ENCODE measurements at places on chromosomes 1 and 21.

- DNase-seq: no peak
- H3K27ac ChIP-seq: no peak overlapping the region
- no peaks in the 10 kb centered on the region for H3K36me3 ChIP-seq
- no peaks in the 10 kb centered on the region for H3K4me1 ChIP-seq
- H3K4me3 ChIP-seq: no peak overlapping the region
- no peaks in the 10 kb centered on the region for H3K27me3 ChIP-seq
Observed at GRCh38 chr1:110976089-110976488, 12.4 kb upstream of the LRIF1 start.

DNA sequence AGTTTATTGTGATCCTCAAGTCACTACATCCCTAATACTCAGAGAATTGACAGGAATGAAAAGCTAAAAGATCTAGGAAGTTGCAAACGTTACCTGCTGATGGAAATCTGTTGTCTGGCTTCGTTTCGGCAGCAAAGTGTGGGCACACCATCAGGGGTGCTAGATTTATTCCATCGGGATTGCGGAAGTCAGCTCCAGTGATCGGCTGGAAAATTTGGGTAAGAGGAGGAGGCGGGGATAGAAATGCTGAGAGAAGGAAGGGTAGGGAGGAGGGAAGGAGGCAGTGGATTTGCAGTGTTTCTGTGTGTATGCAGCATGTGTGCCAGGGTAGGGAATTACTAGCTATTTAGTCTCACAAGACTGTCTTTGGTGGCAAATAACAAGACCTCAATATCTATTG, at the start of gene CTSK:
Gene CTSK, minus strand, starts transcription at position 140 of the 400 bp plus-strand sequence. CDS start 1,455 bp downstream, outside the sequence.
- no peaks in the 10 kb centered on the region for H3K27me3 ChIP-seq
- peak within 1 kb of the TSS; percentile 46 for H3K4me3 ChIP-seq
- peaks cover 23% of the 10 kb centered on the region for H3K4me1 ChIP-seq
- peak; percentile 69 for DNase-seq
- peaks cover 25% of the 10 kb centered on the region for H3K36me3 ChIP-seq
- peak within 1 kb of the TSS; percentile 64 for H3K27ac ChIP-seq

- H3K4me3 ChIP-seq: no peak overlapping the region
- H3K27ac ChIP-seq: no peak overlapping the region
- no peak for DNase-seq
- H3K27me3 ChIP-seq: peaks cover 44% of the 10 kb centered on the region
Observed at GRCh38 chr21:42425591-42425990, 21.9 kb downstream of the UBASH3A start.

DNA sequence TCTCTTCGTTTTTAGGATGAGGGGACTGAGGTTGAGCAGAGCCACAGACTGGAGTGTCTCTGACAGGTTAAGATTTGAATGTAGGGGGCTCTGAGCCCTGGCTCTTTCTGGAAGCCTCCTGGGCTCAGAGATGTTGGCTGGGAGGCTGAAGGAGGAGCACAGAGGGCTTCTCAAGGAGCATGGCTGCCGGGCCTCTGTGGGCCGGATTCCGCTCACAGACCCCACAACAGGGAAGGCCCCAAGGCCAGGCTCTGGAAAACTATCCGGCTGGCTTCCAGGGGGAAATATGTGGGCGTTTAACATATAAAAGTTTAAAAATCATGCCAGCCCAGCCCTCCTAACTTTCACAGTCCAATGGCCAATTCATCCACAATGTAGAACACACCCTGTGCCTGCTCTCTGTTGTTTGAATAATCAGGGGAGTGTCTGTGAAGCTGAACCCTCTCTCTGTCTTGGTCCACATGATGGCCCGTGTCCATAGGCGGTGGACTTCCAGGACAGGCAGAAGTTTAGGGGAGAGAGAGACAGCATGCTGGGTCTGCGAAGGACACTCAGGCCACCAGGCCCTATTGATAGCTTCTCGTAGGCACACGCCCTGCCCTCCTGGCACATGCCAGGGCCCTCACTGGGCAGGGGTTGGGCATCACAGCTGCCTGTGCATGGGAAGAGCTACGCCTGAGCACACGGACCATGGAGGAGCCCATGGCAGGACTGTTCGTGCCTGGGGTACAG, 10.8 kb downstream of the OBSCN start:
- H3K4me3 ChIP-seq: no peak overlapping the region
- no peaks in the 10 kb centered on the region for H3K27me3 ChIP-seq
- peaks cover 5% of the 10 kb centered on the region for H3K4me1 ChIP-seq
- DNase-seq: no peak
- H3K27ac ChIP-seq: no peak overlapping the region

- H3K36me3 ChIP-seq: no peaks in the 10 kb centered on the region
- H3K27ac ChIP-seq: no peak overlapping the region
- no peaks in the 10 kb centered on the region for H3K27me3 ChIP-seq
Observed at GRCh38 chr1:177620636-177621190, 349.1 kb downstream of the SEC16B start.

- peaks cover 39% of the 10 kb centered on the region for H3K4me1 ChIP-seq
- peak overlapping the region; percentile 55 for H3K4me3 ChIP-seq
- H3K27me3 ChIP-seq: no peaks in the 10 kb centered on the region
- H3K27ac ChIP-seq: no peak overlapping the region
Observed at GRCh38 chr1:6497215-6497866, 5.9 kb upstream of the PLEKHG5 start.

DNA sequence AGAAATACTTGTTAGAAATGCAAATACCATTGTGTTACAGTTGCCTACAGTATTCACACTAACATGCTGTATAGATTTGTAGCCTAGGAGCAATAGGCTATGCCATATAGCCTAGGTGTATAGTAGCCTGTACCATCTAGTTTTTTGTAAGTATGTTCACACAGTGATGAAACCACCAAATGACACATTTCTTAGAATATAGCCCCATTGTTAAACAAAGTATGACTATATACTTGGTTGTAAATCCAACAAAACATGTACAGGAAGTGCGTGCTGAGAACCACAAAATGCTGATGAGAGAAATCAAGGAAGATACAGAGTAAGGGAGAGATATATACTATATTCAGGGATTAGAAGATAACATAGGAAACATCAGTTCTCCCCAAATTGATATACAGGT, 92.2 kb downstream of the POU2F1 start:
- H3K36me3 ChIP-seq: no peaks in the 10 kb centered on the region
- H3K27ac ChIP-seq: no peak overlapping the region
- no peaks in the 10 kb centered on the region for H3K27me3 ChIP-seq
- no peaks in the 10 kb centered on the region for H3K4me1 ChIP-seq
- no peak for DNase-seq

DNA sequence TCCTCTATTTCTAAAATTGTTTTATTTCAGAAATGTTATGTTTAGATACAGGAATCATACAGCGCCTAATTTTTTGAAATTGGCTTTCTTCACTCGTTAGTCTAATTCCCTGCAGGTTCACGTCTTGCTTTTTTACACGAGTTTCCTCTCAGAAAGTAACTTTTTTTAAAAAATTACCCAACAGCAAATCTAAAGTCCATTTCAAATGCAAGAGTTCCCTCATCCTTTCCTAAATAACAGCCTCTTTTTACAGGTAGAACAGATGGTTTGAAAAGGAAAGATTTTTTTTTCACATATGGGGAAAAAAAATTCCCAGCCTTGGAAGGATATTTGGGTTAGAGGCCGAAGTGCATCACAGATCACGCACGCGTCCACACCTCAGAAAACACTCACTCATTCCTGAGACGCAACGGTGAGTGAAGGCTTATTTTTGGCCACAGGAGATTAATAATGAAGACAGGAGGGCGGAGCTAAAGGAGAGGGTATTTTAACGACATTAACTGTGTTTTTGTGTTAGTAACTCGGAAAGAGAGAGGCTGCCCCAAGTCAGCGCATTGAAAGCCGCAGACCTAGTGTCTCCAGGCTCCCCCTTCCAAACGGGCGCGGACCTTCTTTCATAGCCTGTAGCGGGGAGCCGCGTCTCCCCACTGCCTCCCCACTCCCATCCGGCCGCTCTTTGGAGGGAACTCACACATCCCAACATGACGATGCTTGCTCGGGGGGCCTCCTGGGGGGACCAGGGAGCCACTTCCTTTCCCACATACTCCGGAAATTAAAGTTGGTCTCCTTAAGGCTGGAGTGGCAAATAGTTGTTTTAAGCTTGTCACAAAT, 969 bp upstream of the RIPK4 start:
- peak overlapping the region; percentile 65 for H3K4me3 ChIP-seq
- no peaks in the 10 kb centered on the region for H3K36me3 ChIP-seq
- no peak for DNase-seq
- H3K4me1 ChIP-seq: peaks cover 22% of the 10 kb centered on the region
- H3K27ac ChIP-seq: peak overlapping the region; percentile 83
- H3K27me3 ChIP-seq: peaks cover 13% of the 10 kb centered on the region

DNA sequence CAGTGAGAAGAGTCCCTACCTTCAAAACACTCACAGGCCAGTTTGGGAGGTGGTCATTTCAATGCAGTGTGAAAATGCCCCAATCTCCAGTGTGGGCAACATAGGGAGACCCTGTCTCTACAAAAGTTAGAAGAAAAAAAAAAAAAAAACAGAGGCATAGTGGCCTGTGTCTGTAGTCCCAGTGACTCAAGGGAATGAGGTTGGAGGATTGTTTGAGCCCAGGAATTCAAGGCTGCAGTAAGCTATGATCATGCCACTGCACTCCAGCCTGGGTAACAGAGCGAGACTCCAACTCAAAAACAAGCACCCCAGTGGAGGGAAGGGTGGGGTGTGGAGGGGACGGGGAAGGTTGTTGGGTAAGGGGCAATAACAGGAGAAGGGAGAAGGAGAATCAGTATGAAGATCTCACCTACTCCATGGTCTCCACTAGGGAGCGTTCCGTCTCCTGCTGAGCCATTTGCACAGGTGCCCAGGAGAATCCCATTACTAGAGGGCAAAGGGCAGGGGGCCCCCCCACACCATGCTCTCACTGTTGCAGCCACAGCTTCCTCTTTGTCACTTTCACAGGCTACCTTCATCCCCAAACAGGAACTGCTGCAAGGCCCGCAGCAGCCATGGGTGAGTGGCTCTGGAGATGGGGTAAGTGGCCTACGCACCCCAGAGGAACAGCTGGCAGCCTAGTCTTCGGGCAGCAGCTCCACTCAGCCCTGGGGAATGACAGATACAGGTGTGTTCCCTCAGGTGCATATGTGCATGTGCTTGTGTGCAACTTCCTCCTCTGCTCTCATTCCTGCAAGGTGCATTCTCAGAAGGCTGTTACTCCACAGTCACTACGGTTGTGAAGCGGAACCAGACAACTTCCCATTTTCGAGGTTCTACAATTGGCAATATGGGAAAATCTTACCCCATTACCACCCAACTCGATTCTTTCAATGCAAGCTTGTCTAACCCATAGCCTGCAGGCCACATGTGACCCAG, 87.9 kb upstream of the LYST start:
- peaks cover 10% of the 10 kb centered on the region for H3K4me1 ChIP-seq
- peak; percentile 30 for DNase-seq
- no peaks in the 10 kb centered on the region for H3K36me3 ChIP-seq
- H3K4me3 ChIP-seq: no peak overlapping the region
- H3K27ac ChIP-seq: no peak overlapping the region
- H3K27me3 ChIP-seq: no peaks in the 10 kb centered on the region

GRCh38 chr1:109379422-109379821, 18.3 kb downstream of the SORT1 start:
- no peak for DNase-seq
- no peak overlapping the region for H3K4me3 ChIP-seq
- peaks cover 58% of the 10 kb centered on the region for H3K4me1 ChIP-seq
- H3K27ac ChIP-seq: peak overlapping the region; percentile 82
- H3K27me3 ChIP-seq: no peaks in the 10 kb centered on the region
- no peaks in the 10 kb centered on the region for H3K36me3 ChIP-seq

GRCh38 chr1:222914861-222915632, 100.2 kb downstream of the DISP1 start:
- no peak for DNase-seq
- H3K4me3 ChIP-seq: no peak overlapping the region
- H3K27ac ChIP-seq: no peak overlapping the region
- no peaks in the 10 kb centered on the region for H3K27me3 ChIP-seq
- H3K36me3 ChIP-seq: no peaks in the 10 kb centered on the region

DNA sequence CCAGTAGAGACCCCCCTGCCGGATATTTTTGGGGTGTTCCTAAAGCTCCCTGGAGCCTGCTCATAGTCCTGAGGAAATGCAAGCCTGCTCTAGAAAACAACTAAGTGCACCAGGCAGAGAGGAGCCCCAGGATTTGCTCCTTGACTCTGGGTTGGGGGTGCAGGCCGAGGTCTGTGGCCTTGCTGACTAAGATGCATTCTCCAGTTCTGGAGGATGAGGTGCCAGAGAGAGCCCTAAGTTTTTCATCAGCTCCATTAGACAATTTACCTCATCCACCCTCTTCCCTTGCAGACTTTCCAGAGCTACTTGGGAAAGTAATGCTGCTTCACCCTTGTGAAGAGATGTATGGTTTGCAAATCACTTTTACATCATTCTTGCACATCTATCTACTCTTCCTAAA, 9.1 kb downstream of the TUFT1 start:
- DNase-seq: no peak
- peaks cover 27% of the 10 kb centered on the region for H3K4me1 ChIP-seq
- H3K36me3 ChIP-seq: no peaks in the 10 kb centered on the region
- no peak overlapping the region for H3K27ac ChIP-seq
- no peaks in the 10 kb centered on the region for H3K27me3 ChIP-seq
- no peak overlapping the region for H3K4me3 ChIP-seq

DNA sequence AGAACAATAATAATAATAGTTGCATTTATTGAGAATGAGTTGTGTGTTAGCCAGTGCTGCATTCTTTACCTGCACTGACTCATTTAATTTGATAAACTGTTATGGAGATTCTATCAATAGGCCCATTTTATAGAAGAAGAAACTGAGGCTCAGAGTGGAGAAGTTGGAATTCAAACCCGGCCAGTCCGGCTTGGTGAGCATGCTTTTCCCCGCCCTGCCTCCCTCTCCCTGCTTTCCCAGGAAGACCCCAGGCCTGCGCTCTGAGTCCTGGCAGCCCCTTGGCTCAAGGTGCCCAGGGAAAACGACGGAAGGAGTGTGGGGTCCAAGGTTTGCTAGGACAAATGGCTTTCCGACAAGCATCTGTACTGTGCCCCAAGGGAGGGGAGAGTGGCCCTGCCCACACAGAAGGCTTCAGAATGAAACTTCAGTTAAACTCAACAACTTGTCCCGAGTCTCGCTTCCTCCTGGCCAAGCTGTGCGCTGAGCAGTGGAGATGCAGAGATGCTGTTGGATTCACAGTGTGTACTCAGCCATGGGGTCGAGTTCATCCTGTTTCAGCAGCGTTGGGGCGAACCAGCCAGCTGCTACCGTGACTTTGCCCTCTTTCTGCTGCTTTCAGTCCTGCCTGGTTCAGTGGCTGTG, 23.3 kb upstream of the PADI6 start:
- no peak for DNase-seq
- H3K27ac ChIP-seq: no peak overlapping the region
- no peaks in the 10 kb centered on the region for H3K4me1 ChIP-seq
- H3K36me3 ChIP-seq: no peaks in the 10 kb centered on the region
- H3K27me3 ChIP-seq: peaks cover 59% of the 10 kb centered on the region

Data from tibial artery (tissue), 4 donors.